Activated B cell treated with CpG ODN at 0.5 μM for 24 hours (primary cell): ENCODE measurements at places on chromosomes 5 and 9.

GRCh38 chr9:124771867-124772679, 962 bp upstream of the NR6A1 start:
- DNase-seq = peak; percentile 57

DNA sequence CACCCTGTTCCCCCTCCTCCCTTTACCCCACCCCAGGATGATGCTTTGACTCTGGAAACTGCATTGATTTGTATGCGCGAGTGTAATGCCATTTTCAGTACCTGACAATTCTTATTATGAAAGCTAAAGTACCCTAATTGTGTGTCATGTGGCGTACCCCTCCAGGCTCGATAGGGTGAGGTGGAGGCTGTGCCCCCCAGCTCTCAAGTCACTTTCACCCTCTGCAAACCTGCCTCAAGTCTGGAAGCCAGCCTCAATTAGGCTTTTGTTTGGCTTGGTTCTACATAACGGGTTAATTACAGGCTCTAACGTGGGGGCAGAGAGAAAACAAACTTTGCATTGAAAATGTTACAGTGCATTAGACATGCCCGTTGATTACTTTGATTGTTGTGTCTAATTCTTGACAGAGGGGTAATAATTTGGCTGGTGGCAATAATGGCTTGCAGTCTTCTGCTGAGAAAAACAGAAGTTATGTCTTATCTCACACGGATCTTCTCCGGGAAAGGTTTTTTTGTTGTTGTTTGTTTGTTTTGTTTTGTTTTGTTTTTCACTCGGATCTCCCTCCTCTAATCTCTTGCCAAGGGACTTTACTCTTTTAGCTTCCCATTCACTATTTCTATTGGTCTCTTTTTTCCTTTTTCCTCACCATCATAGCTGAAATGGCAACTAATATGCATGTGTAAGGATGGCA, 12.6 kb downstream of the ISL1 start:
- DNase-seq = no peak

DNA sequence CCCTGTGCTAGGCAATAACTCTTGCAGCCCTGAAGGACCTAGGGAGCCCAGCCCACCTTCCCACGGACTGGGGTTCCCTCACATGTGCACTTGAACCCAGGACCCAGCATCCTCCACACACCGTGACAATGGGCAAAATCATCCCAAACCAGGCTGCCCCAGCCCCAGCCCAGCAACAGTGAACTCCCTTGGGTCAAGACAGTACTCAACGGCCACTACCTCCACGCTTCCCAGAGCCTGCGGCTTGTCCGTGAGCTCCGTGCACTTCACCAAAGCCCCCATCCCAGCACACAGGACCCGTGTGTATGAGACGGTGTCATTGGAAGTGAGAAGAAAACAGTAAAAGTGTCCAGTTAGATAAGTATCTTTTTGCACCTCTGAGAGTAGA, 55.8 kb downstream of the IPPK start:
- DNase-seq = no peak

GRCh38 chr9:121698627-121699570, 47.5 kb downstream of the DAB2IP start:
- DNase-seq = peak; percentile 48

DNA sequence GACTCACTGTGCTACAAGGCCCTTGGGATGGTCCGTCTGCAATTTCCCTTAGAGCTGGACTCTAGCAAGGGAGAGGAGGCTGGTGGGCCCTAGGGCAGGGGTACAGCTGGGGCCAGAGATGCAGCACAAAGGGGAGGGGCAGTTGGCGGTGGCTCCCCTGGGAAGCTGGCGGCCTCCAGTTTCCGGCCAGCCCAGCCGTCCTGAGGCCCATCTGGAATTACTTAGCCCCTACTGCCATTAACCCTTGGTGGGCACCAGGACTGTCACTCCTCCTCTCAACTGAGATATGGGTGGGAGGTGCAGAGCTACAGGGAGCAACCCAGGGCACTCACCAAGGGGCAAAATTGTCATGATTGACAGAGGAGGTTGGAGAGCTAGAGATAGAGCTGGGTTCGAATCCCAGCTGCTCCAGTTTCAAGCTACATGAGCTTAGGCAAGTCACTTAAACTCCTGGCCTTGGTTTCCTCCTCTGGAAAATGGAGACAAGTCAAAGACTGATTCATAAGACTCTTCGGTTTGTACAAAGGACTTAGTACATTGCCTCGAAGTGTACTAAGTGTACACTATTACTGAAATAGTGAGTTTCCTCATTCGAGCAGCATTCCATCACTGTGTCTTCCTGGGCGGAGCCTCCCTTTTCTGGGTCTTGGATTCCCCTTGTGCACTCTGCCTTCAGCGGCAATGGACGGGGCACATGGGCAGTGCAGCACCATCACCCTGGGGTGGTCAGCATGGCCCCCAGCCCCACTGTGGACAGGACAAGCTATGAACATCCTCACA, 2.7 kb upstream of the PDGFRB start:
- no peak for DNase-seq

- DNase-seq = no peak
Observed at GRCh38 chr5:35247648-35248034, 17.4 kb upstream of the PRLR start.

GRCh38 chr9:132833550-132834121, 44.4 kb downstream of the AK8 start:
- no peak for DNase-seq

DNA sequence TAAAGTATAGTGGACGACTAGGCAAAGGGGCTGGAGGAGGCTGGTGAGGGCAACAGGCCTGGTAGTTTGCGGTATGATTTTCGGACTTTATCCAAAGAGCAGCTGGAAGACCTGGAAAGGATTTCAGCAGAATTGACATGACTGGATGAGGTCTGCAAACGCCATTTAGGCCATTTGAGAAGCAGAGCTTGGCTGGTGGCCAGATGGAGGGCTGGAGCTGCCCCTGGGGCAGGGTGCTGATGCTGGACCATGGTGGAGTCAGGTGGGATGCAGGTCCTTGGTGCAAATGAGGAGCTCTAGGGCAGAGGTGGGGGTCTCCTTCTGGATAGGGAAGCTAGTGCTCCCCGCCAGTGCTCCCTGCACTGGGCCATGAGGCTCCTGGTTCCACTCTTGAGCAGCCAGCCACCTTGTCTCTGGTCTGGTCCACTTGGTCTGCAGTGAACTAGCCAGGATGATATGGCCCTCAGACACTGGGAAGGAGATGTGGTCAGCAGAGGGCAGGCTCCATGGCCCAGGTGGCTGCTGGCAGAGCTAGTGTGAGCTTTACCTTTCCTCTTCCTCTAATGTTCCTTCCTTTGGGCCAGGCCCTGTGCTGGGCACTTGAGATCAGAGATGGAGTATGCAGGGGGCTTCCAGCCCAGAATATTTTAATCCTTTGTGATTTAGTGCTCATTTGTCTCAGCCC, 31.4 kb downstream of the COL27A1 start:
- DNase-seq = no peak
